ENCODE measurements at places on chromosomes 5 and 9.

GRCh38 chr9:21591221-21592062 is 109.3 kb upstream of the IFNE start:
- DNase-seq = peak; percentile 44

DNA sequence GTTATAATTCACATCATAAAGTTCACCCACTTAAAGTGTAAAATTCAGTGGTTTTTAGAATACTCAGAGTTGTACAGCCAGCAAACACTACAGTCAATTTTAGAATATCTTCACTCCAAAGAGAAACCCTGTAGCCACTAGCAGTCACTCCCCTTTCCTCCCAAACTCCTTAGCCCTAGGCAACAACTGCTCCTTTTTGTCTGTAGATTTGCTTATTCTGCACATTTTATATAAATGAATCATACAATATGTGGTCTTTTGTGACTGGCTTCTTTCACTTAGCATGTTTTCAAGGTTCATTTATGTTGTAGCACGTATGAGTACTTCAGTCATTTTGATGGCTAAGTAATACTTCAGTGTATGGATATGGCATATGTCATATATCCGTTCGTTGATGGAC is 38.7 kb downstream of the TGFBR1 start:
- no peak for DNase-seq

DNA sequence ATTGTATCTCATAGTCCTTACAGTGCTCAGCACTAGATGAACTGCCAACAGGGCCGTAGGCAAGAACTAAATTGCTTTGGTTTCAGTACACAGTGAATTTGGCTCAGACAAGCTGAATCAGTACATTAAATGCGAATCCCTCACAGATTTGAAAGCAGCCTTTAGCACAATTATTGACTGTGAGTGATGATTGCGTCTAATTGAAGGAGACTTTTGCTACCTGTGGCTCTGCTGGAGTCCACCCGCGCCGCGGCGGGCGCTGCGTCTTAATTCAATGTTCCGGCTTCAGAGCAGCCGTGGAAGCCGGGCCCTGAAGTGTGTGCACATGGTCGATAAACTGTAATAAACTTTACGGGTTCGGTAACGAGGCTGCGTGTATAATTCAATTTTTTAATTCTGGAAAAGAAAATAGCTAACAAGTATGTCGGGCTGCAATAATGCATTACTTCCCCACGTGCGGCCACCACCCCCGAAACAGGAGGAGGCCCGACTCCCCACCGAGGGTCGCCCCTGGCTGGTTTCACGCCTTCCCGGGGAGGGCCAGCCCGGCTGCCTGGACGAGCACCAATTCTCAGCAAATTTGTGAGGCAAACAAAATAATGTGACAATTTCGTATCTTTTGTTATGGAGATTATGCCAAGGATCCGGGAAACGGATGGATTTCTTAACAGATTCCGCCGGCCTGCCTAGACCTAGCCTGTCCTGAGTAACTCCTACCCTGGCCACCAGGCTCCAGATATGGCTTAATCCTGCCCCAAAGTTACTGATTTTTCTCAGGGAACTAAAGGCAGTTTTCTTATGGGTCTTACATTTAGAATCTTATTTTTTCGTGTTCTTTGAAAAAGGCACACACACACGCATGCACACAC is 269.4 kb upstream of the IRX1 start:
- no peak for DNase-seq

- DNase-seq = no peak
These were observed 35.9 kb upstream of the TAF1L start for GRCh38 chr9:32671333-32671732.

DNA sequence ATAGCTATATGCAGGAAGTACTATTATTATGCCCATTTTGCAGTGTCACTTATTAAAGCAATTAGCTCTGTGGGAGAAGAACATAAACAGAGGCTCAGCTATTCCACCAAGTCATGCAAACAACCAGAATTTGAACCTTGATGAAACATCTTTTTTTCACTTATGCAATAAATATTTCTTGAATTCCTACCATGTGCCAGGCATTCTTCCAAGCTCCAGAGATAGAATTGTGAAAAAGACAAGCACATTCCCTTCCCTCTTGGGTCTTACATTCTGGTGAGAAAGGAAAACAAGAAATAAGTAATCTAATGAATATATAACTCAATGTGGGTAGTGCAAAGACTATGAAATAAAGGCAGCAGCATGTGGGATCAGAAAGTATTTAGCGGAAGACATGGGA is 32.1 kb upstream of the ADRB2 start:
- DNase-seq = no peak

GRCh38 chr5:881551-881935 is 11.1 kb downstream of the BRD9 start:
- no peak for DNase-seq

GRCh38 chr5:59709846-59710245 is 183.7 kb downstream of the PDE4D start:
- no peak for DNase-seq

DNA sequence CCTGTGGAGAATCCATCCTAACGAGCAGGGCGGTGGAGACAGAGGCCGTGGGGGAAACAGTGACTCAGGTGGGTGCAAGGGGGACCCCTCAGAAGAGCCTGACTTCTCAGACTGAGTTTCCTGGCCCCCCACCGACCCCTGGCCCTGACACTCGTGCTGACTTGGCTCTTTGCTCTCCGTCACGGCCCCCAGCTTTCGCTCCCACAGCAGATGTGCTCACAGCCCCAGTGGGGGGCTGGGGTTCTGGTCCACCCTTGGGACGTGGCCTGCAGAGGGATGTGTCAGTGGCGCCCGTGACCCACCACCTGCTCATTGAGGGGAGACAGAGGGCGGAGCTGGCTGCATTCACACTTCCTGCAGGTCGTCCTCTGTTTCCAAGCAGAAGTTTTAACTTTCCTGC is 62.9 kb upstream of the IRX4 start:
- DNase-seq = no peak

DNA sequence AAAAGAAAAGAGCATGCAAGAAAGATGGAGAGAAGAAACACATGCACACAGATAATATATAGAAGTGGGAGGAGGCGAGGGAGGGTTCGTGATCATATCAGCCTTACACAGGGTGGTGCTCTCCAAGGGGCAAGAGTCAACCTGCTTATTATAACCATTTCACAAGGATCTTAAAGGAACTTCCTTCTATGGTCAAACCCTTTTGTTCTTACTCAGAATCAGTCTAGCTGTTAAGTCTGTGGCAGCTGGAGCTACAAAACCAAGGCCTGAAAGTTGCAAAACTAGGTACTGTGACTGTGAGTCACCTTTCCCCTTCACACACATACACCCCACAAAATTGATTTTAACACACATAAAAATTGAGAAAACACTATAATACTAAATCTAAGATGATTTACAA is 18.5 kb upstream of the ERMP1 start:
- peak; percentile 24 for DNase-seq

- DNase-seq = no peak
These were observed 55.2 kb upstream of the DIRAS2 start for GRCh38 chr9:90697808-90698207.

DNA sequence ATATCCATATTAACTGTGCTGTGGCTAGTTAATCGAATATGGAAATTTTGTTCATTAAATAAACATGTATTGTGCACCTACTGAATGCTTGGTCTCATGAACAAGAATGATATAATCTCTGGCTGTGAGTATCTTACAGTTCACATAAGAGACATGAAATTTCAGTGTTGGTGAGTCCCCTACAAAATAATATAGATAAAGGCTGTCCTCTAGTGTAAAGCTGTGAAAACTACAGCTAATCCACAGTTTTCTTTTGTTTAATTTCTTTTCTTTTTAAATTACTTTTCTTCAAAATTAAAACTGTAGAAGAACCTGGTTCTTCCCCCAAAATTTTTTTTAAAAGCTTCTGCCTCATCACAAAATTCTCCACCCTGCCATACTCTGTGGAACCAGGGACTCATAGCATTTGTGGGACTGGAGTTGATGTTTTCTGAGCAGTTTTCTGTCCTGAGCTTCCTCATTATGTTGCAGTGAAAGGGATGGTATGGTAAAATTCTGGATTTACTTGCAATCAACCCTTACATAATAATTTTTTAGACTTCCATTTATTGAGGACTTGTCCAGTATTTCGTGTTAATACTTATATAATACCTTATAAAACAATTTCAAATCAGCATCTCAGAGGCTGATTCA is 135.0 kb downstream of the STK32A start:
- no peak for DNase-seq

GRCh38 chr5:174045470-174046025 is at the start of gene NSG2:
Gene NSG2, plus strand, starts transcription at chr5:174045706. Its CDS starts 1,050 bp downstream, at chr5:174046756.
- DNase-seq = no peak

- DNase-seq = no peak
These were observed 18.3 kb downstream of the FAT2 start for GRCh38 chr5:151572657-151573368.

- DNase-seq = no peak
These were observed 48.4 kb downstream of the STX17 start for GRCh38 chr9:99954819-99955218.

- DNase-seq = no peak
These were observed 417.0 kb upstream of the ADAMTSL1 start for GRCh38 chr9:18056993-18057369.

DNA sequence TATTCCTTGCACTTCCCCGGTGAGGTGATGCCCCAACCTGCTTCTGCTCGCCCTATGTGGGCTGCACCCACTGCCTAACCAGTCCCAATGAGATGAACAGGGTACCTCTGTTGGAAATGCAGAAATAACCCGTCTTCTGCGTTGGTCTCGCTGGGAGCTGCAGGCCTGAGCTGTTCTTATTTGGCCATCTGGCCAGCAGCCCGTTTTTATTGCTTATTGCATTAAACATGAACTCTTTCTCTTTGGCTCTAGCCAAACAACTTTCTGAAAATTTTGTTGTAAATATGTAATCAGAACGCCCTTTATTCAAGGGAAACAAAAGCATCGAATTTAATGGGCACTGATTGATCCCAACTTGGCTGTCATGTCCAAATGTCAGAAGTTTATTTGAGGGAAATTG is 124.7 kb upstream of the FTMT start:
- no peak for DNase-seq

GRCh38 chr5:147617191-147617606 is 107.3 kb upstream of the DPYSL3 start:
- no peak for DNase-seq

GRCh38 chr9:22682961-22683699 is 236.5 kb downstream of the DMRTA1 start:
- DNase-seq = no peak

All from activated CD8-positive, alpha-beta memory T cell treated with anti-CD3 and anti-CD28 coated beads, Interleukin-2, amount 50 U/mL, for 4 hours (primary cell).